ENCODE measurements at places on chromosomes 5 and 9.
A peak's percentile ranks its signal among the peaks of the same experiment; 100 is the strongest.

DNA sequence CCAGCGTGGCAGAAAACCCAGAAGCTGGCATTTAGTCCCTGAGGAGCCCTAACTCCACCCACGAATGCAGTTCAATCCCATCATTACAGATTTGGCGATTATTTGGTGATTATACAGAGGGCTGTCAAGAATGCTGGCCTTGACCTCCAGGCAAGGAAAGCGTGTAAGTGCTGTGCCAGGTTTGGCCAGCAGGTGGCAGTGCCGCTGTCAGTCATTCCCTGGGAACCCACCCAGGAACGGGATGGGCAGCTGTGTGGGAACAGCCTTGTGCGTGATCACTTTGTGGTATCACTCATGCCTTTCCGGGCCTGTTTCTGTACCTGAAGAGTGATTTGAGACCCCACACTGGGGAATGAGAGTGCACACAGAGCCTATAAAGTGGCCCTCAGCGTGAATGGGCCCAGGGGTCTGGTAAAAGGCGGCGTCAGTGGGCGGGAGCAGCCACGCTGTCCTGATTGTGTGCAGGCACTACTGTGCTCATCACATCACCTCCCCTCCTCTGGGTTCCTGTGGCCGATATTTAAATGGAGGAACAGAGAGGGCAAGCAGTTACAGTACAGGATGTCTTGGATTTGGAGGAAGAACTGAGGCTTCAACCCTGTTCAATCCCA is 215.6 kb downstream of the ROR2 start:
- DNase-seq: peak; percentile 30

- no peak for DNase-seq
Observed at GRCh38 chr5:39624268-39624886, 199.6 kb upstream of the DAB2 start.

- no peak for DNase-seq
Observed at GRCh38 chr5:78628270-78628992, 20.1 kb downstream of the LHFPL2 start.

GRCh38 chr9:131485206-131485605 is 17.5 kb upstream of the POMT1 start:
- no peak for DNase-seq

DNA sequence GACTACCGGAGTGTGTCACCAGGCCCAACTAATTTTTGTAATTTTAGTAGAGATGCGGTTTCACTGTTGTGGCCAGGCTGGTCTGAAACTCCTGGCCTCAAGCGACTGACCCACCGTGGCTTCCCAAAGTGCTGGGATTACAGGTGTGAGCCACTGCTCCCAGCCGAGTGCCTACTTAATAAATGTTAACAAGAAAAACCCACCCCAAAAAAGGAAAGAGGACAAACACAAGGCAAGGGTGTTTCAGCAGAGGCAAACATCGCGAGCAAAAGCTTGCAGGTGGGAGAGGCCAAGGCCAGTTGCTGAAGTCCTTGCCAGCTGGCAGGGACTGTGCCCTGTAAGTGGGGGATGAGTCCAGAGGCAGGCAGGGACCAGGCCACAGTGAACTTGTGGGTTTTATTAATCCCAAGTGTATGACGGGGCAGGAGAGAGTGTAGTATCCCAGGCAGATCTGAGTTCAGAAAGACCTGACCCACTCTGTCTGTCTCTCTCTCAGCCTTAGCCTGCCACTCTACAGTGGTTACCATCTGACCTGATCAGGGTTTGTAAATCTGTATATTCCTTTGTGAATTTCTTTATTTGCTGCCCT is 6.4 kb upstream of the FPGS start:
- no peak for DNase-seq

GRCh38 chr5:135615581-135616260 is 36.9 kb upstream of the CXCL14 start:
- peak; percentile 32 for DNase-seq

- DNase-seq: no peak
Observed at GRCh38 chr9:7369384-7369821, 430.2 kb downstream of the DMAC1 start.

GRCh38 chr5:190366-191035 is 794 bp upstream of the LRRC14B start:
- DNase-seq: no peak

- DNase-seq: no peak
Observed at GRCh38 chr5:24566933-24567332, 77.8 kb downstream of the CDH10 start.
